ENCODE measurements at places on chromosomes 11 and 22.

DNA sequence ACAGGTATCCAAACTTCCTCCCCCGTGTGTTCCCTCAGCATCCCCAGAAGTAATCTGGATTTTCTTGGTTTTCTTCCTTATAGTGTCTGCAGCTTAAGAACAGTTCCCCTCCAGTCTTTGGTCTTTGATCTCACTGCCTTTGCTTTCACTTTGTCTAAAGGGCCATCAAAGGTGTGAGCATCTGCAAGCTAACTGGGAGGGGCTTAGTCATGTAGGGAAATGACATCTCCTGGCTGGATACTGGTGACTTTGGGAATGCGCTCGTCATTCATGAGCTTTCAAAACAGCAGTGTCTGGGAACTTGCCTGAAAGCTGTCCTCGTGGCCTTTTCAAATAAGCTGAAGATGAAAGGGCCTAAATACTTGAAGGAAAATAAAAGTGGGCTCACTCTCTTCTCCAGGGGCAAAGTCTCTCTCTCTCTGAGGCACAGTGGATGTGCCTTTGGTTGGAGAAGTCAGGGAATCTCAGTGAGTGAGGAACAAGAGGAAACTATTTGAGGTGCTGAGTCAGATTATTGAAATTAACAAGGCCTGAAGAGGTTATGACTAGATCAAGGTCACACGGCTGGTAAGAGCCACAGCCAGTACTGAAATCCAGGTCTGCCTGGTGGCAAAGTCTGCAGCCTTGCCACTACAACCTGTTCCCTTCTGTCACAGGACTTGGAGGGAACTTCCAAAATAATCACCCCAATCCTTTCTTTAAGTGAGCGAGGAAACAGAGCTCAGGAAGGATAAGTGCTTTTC is 45.6 kb upstream of the TENM4 start:
- DNase-seq: no peak

DNA sequence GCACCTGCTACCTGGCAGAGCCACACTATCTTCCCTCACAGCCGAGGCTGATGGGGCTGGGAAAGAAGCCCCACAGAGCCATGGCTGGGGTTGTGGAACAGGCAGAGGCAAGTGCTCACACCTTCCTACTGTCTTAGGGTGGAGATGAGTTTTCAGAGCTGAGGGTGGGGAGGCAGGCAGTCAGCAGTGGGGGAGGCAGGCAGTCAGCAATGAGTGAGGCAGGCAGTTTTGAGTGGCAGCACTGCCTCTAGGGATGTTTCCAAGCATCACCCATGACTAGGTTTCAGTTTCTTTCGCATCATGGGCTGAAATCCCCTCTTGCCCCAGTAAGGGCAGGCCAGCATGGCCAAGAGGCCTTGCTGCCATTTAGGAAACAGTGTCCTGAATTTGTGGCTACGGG is 41.6 kb upstream of the NTM start:
- DNase-seq: no peak

GRCh38 chr11:69311767-69312385 is 17.9 kb downstream of the MYEOV start:
- no peak for DNase-seq

- DNase-seq: no peak
Measured at GRCh38 chr22:49663823-49664222, 163.8 kb downstream of the BRD1 start.

DNA sequence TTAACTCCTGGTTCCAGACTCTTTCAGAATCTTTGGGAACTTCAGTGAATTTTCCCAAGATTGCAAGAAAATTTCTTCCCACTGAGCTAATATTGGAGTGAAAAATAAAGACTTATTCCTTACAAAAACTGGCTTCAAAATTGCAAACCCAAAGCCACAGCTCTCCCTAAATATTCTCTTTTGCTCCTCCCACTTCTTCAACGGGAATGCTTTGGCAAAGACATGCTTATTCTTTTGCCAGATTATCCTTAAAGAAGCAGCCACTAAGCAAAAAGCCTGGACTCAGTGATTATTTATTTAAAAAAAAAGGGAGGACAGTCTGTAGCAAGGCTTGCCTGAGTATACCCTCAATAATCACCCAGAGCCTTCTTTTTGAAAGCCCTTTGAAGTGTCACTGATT is 902.4 kb upstream of the CCDC90B start:
- no peak for DNase-seq

Measured in stimulated activated CD8-positive, alpha-beta memory T cell treated with anti-CD3 and anti-CD28 coated beads, Interleukin-15, amount 100 ng/mL, for 1 hour (primary cell).